Stimulated activated CD4-positive, alpha-beta T cell treated with anti-CD3 and anti-CD28 coated beads, Interleukin-2, amount 100 ng/mL, for 24 hours (primary cell): ENCODE measurements at places on chromosomes 1 and 21.

GRCh38 chr1:74690909-74691308 is 17.3 kb upstream of the ERICH3 start:
- DNase-seq, result no peak

GRCh38 chr1:44021156-44021555 is 10.1 kb downstream of the SLC6A9 start:
- no peak for DNase-seq

DNA sequence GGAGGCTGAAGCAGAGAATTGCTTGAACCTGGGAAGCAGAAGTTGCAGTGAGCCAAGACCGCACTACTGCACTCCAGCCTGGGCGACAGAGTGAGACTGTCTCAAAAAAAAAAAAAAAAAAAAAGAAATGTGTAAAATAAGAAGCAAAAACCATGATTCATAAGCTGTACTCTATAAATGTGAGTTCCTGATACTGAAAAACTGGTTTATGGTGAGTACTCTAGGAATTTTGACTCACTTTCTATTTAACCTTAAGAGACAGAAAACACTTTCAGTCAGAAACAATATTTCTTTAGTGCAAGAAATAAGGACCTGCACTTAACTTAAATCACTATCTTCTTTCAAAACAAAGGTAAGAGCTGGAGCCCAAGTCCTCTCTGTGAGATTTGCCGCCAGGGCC is 19.9 kb upstream of the POU2F1 start:
- no peak for DNase-seq

DNA sequence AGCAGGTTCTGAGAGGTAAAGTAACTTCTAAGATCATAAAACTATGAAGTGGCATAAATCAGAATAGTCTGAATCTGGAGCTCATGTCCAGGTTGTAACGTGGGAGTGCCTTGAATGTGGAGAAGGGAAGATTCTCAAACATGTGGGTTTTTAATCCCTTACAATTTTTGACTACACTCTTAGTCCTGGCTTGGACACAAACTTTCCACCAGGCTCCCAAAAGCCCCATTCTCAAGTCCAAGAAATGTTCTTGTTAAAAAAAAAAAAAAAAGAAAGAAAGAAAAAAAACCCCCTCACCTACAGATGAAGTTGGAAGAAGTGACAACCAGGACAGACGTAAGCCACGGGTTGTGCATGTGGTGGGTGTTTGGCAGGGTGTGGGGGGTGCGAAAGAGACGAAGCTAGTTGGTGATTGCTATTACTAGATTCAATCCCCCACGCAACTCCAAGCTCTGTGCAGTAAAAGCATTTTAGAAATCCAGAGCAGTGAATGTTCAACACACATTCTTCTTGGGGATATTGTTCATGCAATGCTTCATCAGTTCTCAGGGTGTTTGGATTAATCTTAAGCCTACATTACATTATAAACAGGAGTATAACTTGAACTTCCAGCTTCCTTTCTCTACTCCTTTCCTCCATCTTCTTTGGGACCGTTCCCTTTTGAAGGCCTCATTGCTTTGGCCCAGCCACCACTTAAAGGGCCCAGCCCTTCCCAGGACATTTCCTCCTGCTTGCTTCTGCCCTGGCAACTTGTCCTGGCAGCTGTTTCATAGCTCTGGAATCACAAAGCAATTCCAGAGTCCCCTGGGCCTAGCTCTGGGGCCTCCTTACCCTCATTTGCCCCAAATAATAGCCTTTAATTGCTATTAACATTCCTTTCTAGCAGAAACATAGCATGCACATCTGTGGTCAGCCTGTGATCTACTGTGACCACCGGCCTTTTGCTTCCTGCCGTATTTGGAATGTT is 41.8 kb downstream of the PHC2 start:
- DNase-seq, result no peak

GRCh38 chr1:98048244-98048643 is 127.4 kb upstream of the DPYD start:
- DNase-seq, result peak; percentile 77

DNA sequence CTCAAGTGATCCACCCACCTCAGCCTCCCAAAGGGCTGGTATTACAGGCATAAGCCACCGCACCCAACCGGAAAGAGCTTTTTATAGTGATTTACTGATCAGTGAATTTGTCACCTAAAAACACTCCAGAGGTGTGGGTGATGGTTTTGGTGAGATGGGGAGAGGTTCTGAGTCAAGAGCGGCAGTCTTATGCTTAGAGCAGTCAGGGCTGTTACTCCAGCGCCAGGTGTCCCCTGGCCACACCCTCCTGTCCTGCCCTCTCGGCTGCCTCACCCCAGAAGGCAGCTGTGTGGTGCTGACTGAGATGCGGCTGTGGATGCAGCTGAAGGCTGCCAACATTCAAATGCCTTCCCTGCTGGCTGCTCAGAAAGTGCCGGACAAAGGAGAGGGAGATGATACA is 94.5 kb upstream of the LPGAT1 start:
- no peak for DNase-seq

DNA sequence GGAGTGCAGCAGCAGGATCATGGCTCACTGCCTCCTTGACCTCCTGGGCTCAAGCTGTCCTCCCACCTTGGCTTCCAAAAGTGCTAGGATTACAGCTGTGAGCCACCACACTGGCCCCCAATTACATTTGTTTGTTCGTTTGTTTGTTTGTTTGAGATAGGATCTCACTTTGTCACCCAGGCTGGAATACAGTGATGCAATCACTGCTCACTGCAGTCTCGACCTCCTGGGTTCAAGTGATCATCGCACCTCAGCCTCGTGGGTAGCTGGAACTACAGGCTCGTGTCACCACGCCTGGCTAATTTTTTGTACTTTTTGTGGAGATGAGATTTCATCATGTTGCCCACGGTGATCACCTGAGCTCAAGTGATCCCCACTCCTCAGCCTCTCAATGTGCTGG is 2.0 kb upstream of the VPS72 start:
- no peak for DNase-seq

GRCh38 chr1:69700770-69701169 is 133.0 kb downstream of the LRRC7 start:
- DNase-seq, result no peak

- no peak for DNase-seq
Observed at GRCh38 chr1:246152986-246153431, 354.1 kb downstream of the SMYD3 start.

GRCh38 chr1:103416681-103417286 is 108.7 kb upstream of the RNPC3 start:
- no peak for DNase-seq

DNA sequence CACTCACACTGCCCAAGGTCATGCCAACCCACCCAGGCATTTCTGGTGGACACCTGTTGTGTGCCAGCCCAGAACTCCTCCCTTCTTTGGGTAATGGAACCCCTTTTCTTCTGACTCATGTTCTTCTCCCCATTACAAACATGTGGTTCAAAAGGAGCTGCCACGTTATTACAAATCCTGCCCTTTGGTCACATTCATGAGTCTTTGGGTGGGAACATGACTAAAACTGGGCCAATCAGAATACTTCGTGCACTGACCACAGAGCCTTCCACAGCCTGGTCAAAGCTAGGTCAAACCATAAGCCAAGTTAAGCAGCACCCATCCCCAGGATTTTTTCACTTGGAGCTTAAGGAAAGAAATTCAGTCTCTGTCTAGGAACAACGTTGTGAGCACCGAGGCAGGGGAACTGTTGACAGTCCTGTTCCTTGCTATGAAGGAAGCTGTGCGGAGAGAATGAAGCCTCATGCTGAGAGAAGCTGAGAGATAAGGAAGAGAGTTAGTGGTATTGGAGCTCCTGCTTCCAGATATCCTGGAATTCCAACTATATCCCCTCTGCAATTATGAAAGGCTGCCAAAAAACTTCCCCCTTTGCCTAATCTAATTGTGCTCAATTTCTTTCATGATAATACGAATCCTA is 46.8 kb upstream of the DIPK1A start:
- DNase-seq, result no peak

GRCh38 chr21:34807881-34808568 is 139.2 kb downstream of the CLIC6 start:
- DNase-seq, result peak; percentile 79

DNA sequence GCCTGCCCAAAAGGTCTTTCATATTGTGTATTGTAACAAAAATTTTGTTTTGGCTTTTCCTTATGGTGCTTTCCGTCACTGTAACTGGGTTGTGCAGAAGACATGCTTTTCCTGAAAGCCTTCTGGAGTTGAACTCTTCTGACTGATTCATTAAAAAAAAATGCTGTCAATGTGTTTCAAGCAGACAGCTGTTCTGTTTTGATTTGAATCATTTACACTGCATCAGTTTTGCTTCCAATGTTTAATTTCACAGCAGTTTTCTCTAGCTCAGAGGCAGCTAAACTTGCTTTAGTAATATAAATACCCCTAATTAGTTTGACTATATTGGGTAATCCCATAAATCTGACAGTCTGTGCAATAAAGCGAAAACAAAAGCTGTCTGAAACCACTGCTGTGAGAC is 7.9 kb downstream of the UTP11 start:
- no peak for DNase-seq
